COR-L47 (cell line): ENCODE measurements at places on chromosomes 13 and 19.

DNA sequence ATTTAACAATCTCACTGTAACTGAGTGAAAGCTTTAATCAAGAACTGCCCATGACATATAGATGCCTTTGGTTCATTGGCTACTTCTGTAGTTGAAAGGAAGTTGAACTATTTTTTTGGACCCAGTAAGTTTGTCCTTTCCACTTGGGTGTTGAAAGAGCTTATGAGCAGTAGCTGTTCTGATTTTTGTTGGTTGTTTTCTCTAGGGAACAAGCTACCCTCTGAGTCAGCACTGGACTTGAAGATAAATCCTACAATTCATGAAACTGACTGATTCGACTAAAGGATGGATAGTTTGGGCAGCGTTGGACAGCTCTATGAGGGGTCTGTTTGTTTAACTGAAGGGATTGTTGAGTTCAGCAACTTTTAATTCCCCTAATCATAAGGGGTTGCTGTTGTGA, 101.0 kb downstream of the PAN3 start:
- no peak for DNase-seq

- no peak for DNase-seq
Observed at GRCh38 chr19:18609717-18610051, 3.0 kb upstream of the TMEM59L start.

DNA sequence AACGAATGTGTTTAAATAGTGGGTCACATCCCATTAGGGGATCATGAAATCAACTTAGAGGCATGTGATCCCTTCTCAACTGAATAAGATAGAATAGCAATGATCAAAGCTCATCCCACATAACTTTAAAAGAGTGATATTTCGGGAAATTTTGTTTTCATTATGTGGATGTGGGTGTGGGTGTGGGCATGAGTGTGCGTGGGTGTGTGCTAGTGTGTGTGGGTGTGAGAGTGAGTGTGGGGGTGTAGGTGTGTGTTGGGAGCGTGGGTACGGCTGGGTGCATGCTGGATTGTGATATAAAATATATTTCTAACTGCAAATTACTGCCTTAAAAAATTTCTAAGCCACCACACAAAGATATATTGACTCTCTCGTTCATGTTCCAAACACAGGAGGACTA, 15.9 kb downstream of the RXFP2 start:
- DNase-seq: no peak

DNA sequence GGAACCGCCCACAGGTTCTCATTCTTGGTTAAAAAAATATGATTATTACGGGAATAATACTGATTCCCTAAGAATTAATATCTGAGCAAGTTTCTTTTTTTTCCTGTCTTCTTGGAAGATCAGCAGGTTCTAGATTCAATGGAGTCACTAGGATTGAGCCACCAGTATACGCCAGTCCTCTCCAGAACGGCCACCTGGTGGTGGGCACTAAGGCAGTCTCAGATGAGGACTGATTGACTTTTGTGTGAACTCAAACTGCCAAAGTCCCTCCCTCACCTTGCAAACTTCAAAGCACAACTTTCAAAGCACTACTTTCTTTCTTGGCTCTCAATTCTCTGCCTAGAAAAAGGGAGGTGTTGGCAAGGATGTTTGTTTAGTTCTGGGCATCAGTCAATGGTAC, 33.3 kb upstream of the ALOX5AP start:
- DNase-seq: no peak

GRCh38 chr13:97124915-97125809, 97.0 kb upstream of the MBNL2 start:
- peak; percentile 9 for DNase-seq
